ENCODE measurements at places on chromosomes 4 and X.

DNA sequence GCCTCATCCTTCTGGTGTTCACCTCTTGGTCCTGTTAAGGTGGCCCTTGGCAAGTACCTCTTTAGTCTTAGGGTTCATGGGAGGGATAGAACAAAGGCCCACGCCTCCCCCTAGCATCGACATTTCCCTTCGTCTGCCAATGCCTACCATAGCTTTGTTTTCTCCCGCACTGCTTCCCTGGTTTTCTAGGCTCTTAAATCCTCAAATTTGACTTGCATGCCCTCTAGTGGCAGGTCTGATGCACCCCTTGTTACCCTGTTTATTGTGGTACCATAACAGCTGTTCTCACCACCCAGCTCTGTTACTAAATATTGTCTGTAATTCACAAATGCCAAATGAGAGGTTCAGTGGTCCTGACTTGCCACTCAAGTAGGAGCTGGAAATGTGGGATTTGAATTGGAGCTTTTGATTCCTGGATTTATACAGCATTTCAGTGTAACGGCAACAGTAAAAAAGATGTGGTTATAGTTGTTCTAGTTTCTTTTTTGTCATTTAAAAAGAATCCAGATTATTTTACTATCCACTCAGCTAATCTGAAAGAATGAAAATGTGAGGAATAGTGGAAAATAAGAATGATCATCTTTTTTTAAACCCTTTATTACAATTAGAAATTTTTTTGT lies 100.1 kb downstream of the REPS2 start:
- DNase-seq = peak; percentile 32

DNA sequence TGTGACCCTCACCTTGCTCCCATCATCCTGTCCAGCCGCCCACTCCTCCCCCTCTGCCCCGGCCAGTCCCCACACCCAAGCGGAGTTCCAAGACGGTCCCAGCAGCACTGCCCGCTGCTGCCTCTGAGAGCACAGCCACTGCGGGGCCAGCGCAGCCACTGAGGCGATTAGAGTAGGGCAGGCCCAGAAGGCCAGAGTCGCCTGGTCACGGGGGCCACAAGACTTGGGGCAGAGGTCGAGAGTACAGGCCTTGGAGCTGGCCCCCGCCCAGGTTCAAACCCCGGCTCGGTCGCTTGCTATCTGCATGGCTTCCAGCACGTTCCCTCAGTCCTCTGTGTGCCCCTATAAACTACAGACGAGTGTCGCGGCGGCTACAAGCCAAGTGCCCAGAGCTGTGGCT lies 53.2 kb upstream of the ADRA2C start:
- no peak for DNase-seq

GRCh38 chr4:142377342-142378091 lies 468.6 kb downstream of the INPP4B start:
- no peak for DNase-seq

- DNase-seq = no peak
Observed at GRCh38 chrX:16465081-16465876, 184.7 kb upstream of the S100G start.

GRCh38 chrX:27815209-27815608 lies 7.4 kb downstream of the MAGEB10 start:
- DNase-seq = peak; percentile 4

GRCh38 chrX:68232206-68232605 lies 201.1 kb downstream of the OPHN1 start:
- peak; percentile 0 for DNase-seq

- no peak for DNase-seq
Observed at GRCh38 chrX:31057291-31057690, 14.6 kb downstream of the FTHL17 start.

- no peak for DNase-seq
Observed at GRCh38 chr4:145452447-145453162, 29.0 kb upstream of the SMAD1 start.

DNA sequence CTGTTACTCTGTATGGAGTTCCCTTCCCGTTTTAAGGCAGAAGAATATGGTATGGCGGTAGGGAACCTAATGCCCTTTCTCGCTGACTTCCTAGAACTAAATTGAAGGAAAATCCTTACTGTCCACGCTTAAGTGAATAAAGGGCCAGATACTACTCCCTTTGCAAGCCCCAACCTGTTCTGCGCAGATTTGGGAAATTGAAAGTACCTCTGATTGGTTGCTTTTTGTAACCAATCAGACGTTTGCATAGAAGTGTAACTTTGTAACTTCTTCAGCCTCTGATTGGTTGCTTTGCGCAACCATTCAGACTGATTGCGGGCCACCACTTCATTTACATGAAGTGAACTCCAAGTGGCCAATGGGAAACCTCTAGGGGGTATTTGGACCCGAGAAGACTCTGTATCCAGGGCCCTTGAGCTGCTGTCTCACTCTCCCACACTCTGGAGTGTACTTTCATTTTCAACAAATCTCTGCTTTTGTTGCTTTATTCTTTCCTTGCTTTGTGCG lies 1.2 kb upstream of the TMEM33 start:
- no peak for DNase-seq

GRCh38 chr4:105058177-105058812 lies 88.4 kb upstream of the TET2 start:
- DNase-seq = peak; percentile 59

GRCh38 chr4:88791274-88791673 lies 93.6 kb upstream of the NAP1L5 start:
- DNase-seq = no peak

- no peak for DNase-seq
Observed at GRCh38 chrX:138648568-138648967, 62.9 kb downstream of the FGF13 start.

DNA sequence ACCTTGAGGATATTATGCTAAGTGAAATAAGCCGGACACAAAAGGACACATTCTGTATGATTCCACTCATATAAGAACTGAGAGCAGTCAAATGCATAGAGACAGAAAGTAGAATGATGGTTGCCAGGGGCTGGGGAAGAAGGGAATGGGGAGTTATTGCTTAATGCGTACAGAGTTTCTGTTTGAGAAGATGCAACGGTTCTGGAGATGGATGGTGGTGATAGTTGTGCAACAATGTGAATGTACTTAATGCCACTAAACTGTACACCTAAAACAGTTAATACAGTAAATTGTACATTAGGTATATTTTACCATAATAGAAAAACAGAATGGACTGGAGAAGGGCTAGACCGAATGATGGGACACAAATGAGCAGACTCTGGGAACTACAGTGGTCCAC lies 15.8 kb downstream of the MAOB start:
- DNase-seq = no peak

DNA sequence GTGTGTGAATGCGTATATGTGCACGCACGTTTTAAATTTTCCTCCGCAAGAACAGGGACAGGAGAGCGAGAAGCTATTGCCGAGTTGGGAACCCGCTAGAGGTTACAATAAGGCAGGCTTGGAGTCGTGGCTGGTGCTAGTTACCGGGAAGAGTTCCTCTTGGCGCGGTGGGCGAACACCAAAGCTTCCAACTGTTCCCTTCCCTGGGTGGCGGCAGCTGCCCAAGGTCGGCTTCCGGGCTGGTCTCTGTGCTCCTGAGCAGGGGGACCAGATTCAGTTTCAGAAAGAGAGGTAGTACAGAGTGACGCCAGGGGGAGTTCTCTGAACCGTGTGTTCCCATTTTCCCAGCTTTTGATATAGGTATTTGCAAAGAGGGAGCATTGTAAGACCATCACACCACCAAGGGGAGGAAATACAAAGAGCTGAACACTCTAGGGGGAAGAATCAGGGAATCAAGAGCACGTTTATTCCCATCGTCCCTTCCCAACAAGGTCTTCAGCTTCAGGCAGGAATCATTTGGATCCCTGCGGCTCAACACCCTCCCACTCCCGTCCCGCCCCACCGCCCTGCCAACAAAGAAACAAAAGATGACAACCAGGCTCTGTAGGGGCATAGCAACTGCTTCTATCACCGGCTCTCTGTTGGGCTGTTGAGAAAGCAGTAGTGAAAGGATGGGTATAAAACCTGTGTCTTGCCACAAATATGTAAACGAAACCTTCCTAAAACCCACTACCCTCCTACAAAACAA lies 113.6 kb upstream of the TEX13C start:
- no peak for DNase-seq

- DNase-seq = no peak
Observed at GRCh38 chr4:124937993-124938392, 225.5 kb upstream of the ANKRD50 start.

- no peak for DNase-seq
Observed at GRCh38 chr4:1985780-1986577, 22.8 kb downstream of the NELFA start.

- no peak for DNase-seq
Observed at GRCh38 chrX:150062292-150063137, 124.2 kb upstream of the EOLA2 start.

DNA sequence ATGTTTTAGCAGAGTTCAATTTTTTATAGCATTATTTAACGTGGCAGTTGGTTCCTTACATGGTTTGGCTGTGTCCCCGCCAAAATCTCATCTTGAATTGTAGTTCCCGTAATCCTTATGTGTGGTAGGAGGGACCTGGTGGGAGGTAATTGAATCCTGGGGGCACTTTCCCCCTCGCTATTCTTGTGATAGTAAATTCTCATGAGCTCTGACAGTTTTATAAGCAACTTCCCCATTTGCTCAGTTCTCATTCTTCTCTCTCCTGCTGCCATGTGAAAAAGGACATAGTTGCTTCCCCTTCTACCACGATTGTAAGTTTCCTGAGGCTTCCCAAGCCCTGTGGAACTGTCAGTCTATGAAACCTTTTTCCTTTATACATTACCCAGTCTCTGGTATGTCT lies 329.5 kb downstream of the GRIA2 start:
- no peak for DNase-seq

DNA sequence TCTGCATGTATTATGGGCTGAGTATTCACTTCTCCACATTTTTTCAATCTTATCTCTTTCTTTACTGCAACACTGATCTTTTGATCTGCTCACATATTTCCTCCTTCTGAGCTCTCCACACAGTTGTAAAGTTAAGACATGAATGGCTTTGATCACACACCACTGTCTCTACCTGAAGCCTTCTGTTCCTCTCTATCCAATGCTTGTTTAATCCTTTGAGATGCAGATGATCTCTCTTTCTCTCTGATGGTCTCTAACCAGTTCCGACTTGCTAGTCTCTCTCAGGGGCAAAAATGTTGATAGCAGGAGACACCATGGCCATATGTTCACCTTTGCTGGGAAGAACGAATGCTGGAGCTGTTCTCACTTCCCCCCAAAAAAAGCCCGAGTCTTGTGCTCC lies 162.4 kb downstream of the UNC5C start:
- DNase-seq = no peak

GRCh38 chr4:136241221-136241986 lies 1290.9 kb downstream of the PCDH18 start:
- no peak for DNase-seq

DNA sequence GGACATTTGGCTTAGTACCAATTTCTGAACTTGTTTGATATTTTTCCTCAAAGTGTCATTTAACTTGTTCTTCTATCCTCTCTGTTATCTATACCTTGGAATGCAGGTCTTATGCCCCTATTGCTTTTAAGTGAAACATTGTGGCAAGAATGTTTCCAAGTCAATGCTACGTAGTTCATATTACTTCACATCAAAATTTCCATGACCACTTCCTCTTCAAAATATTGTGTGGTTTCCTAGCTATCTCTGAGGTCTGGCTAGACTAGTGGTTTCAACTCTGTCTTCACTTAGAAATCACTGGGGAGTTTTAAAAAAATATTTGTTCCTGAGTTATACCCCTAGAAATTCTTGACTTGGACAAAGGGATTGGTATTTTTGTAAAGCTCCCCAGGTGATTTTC lies 20.2 kb upstream of the RASGEF1B start:
- no peak for DNase-seq

GRCh38 chr4:144578681-144579080 lies 67.3 kb upstream of the HHIP start:
- no peak for DNase-seq

DNA sequence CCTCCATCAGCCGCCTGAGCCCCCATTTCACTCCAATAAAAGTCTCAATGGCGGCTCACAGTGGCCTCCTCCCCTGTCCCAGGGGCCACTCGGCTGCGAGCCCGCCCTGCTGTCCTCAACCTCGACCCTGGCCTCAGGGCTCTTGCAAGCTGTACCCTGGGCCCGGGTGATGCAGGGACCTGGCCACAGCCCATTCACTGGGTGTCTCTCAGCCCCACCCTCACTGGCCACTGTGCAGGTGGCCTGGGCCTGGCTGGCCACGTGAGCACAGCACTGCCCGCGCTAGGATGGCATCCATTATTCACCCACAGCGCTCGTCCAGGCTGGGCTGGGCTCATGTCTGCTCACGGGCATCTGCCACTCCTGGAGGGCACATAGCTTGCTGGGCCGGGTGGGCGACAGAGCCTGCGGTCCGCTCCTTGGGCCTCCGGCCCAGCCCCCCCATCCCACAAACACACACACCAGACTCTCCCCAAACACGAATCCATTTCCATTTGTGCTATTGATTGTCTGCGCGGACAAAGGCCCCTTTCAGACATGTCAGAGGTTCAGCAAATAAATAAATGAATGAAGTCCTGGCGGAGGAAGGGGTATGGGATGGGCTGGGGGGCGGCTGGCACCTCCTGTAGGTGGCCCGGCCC lies 16.5 kb upstream of the FGFR3 start:
- no peak for DNase-seq

DNA sequence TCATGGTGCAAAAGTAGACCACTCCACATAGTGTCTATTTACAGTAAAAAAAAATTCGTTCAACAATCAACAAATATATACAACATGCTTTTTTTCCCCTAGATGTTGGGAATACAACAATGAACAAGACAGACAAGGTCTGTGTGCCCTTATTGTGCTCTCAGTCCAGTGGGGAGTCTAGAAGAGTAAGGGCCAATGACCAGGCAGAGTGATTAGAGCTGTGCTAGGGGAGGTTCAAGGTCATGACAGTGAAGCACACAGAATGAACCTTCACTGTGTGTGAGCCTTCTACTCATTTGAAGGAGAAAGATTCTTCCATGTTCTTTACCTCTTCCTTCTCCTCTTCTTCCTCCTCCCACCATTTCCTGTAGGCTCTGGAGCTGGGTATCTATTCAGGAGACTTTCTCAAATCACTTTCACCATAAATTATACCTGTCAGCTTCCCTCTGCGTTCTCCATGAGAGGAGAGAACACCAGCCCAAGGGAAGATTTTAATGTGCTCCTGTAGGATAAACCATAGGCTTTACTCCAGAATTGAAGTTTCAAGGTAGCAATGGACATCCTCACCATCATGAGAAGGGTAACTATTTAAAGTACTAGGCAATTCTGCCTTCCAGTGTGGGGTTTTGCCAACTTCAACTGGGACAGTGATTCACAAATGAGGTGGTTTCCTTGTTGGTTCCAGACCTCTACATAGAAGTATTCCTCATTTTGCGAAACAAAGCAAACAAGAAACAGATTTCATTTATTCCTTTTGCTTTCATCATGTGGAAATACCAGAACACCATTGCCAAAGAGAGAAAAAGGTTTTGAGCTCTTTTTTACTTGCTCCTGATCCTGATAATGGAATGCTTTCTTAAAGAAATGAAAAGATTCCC lies 246.9 kb upstream of the GPC4 start:
- DNase-seq = no peak
